ENCODE measurements at places on chromosomes 4 and X. TPM values are rescaled to one million over a fixed set of nuclear protein-coding genes. Genes with fewer than 3 reads are reported as not detected.

GRCh38 chr4:113147498-113148111 lies 98.2 kb downstream of the ANK2 start:
- DNase-seq: no peak

DNA sequence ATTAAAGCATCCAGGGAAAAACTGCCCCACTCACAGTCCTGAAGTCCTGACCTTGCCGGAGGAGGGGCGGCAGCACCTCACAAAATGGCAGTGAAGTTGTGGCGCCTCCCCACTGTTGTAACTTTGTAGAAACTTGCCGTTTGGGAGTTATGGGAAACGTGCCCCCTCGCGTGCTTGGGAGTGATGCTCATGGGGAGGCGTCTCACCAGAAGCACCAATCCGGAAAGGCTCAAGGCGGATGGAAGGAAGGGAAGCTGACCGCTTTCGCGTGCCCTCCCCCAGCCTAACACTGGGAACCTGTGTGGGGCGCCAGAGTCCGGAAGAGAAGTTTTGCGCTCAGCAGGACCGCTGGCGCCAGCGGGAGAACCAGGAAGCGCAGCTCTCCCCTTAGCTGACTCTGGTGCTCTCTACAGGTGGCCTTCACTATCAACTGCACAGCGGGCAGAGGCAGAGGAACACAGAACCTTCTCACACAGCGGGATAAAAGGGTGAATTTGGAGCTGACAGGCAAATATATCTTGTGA lies at the start of the genes CT45A10 and SAGE1:
Gene CT45A10, minus strand, starts transcription at position 151 of the 524 bp plus-strand sequence. CDS start 8,100 bp downstream, outside the sequence.
Gene SAGE1, plus strand, starts transcription at position 423 of the 524 bp plus-strand sequence. CDS start 2,527 bp downstream, outside the sequence.
- DNase-seq: peak; percentile 5

DNA sequence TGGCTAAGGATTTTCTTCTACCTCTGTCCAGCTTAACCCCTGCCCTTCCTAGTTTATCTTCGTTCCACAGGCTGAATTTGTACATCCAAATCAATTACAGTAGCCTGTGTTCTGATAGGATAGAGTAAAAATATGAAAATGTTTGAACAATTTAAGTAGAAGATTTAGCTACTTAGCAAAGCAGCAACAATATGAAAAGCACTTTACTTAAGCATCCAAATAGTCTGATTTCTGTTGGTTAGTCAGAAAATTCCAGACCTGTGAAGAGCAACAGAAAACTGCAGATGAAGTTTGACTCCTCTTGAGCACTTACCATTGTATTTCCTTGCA lies 2.0 kb downstream of the ARSJ start:
- DNase-seq: no peak

DNA sequence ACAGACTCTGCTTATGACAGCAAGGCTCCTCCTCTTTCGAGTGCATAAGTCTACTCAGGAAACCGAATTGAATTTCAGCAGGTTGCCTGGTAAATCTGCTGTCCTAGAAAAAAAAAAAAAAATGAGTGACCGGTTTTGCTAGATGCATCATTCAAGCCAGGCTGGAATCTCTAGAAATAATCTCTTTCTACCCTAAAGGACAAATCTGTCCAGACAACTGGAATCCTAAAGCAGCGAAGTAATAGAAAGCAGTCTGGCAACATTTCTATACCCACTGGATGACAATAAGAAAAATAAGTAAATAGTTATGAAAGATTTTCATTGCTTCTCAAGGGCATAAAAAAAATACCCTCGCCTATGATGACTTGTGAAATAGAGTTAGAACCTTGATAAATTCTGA lies 703.5 kb downstream of the RPA4 start:
- no peak for DNase-seq

DNA sequence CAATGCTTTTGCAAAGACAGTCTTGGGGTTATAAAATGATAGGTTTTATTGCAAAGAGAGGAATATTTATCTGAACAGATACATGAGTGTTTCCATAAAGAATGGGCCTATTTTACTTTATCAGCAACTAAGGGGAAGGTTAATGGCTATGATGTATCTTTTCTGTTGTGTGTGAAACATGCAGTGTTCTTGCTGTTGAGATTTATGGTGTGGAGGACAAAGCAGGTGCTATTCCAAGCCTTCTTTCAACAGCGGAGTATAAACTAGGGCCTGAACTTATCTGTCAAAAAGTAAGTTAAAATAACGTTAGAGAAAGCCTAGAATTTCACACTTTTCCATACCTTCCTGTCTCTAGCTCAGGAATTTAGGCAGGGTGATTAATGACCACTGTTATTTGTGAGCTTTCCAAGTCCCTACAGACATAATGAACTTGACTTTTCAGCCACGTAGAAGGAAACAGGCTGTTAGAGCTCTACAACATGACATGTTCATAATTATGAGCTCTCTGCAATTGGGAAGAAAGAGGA lies 411.4 kb downstream of the IL1RAPL1 start:
- no peak for DNase-seq

- no peak for DNase-seq
Measured at GRCh38 chr4:67535280-67535840, 9.9 kb downstream of the CENPC start.

GRCh38 chr4:92516450-92516849 lies 212.7 kb downstream of the GRID2 start:
- DNase-seq: no peak

- no peak for DNase-seq
Measured at GRCh38 chrX:11267425-11267824, 25.8 kb upstream of the AMELX start.

DNA sequence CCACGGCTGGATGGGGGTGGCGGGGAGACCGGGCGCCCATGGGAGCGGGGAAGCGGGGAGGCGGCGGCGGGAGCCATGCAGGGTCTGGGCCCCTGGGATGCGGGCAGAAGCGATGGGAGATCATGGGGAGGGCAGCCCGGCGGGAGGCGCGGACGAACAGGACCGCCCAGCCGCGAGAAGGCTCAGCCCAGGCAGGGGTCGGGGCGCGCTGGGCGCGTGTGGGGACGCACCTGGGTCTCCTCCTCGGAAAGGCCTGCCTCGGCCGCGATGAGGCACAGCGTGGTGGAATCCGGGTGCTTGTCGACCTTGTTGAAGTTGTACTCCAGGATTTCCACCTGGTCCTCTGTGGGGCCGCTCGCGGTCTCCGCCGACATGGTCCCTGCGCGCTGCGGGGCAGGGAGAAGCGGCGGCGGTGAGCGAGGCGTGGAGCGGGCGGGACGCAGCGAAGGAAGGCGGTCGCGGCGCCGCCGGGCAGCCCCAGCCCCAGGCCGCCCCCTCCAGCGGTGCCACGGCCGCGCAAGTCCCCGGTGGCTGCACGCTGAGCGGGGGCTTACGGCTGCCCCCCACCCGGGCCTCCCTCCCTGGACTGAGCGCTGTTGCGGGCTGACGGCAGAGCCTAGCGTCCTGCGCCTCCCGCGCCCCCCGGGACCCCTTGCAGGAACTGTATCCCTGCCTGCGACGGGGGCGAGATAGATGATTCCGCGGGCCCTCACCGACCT lies 25.3 kb downstream of the HOPX start:
- no peak for DNase-seq

DNA sequence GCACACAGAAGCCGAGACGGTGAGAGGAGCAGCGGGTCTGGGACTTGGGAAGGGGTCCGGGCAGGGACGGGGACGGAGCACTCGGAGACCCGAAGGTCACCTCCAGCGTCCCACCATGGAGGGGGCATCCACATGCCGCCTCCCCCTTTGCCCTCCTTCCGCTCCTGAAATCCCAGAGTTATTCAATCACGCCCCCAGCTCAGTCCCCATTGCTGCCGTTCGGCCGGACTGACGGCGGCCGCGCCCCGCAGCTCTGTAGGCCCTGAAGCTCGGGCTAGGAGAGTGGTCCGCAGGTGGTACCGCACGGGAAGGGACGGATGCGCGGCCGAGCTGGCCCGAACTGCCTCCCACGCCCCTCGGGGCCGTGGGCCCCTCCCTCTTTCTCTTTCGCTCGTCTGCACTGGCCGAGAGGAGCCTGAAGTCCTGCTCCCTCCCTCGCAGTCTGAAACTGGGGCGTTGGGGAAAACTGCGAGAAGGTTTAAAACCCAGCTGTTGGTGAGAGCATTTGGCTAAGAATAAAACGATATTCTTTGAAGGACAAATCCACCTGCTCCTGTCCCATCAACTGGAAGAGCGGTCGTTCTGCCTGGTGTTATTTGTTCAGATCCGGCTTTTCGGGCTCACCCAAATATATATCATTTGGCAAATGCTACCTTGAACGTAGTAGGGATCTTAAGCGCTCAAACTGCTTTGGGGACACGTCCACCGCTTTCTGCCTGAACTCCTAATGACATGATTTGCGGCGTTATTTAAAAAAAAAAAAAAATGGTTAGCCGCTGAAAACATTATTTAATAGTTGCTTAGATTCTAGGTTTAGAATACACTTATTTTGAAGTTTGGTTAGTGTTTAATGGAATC lies 719 bp downstream of the USO1 start:
- peak; percentile 77 for DNase-seq

- no peak for DNase-seq
Measured at GRCh38 chrX:134773041-134773440, 114.8 kb upstream of the PLAC1 start.

GRCh38 chr4:103204111-103204510 lies 6.0 kb upstream of the CENPE start:
- peak; percentile 9 for DNase-seq

DNA sequence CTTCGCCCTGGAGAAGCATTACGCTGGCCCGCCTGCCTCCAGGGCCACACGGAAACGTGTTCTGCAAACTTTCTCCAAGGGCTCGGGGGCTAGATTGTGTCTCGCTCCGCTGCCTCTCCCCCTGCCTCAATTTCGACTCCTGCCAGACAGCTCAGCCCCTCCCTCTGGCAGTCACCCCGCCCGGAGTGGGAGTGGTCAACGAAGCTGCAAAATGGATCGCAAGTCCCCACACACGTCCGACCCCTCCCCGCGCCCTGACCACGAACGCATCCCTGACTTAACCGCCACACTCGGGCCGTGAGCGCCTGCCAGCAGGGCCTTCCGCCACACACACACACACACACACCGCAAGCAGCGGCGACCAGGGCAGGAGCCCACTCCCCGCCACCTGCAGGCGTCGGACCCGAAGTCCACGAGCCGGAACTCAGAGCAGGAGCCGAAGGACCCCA lies 47.0 kb upstream of the NKAP start:
- no peak for DNase-seq

GRCh38 chrX:137424679-137425078 lies 141.2 kb upstream of the ZIC3 start:
- no peak for DNase-seq

- DNase-seq: peak; percentile 91
Measured at GRCh38 chrX:13078739-13079444, 34.5 kb upstream of the FAM9C start.

- DNase-seq: no peak
Measured at GRCh38 chr4:74830928-74831327, 36.6 kb upstream of the BTC start.

DNA sequence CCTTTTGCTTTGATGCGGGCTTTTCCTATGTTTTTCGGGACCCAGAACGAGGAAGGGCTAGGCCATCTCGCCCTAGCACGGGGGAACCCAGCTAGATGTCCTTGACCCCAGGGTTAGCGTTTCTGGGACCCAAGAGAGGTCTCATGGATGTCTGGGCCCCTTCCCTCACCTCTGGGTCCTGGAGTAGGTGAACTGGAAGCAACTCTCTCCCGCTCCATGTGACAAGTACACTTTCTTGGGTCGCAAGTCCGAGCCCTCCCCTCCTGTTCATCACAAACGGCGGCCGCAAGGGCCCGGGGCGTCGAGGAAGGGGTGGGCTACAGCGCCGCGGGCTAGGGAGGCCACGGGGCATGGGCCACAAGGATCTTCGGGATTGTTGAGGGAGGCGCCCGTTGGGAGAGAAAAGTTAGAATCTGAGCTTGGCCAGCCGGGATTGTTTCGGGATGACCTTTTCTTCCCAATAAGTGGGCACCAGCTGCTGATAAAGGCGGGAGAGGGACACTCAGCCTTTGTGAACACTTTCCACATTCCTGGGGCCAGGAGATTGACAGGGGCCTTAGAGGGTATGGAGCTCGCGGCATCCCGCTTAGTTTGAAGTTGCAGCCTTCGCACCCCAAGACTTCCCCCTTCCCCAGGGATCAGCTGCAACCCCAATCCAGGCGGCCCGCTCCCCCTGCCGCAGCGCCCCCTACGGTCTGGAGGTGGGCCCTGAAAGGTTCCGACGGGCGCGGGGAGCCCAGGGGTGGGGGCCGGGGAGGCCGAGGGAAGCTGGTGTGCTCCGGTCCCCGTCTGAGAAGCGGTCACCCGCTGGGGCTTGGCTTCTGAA lies 136.9 kb upstream of the ZIC3 start:
- no peak for DNase-seq

GRCh38 chr4:42167709-42168108 lies 15.3 kb upstream of the BEND4 start:
- no peak for DNase-seq

DNA sequence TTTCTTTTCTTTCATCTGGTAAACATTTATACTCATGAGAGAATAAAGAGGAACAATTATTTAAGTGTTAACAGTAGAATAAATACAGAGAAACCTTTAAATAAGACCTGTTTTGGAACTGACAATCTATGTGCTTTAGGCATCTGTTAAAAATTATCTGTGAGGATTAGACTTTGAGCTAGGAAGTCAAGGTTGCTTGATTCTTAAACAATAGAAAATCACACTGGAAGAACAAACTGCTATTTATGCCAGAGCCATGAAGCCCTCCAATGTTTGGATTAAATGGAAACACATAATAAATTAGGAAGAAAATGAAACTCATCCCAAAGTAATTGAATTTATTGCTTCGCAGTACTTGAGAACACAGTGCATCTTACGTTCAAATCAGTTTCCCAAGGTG lies 207.2 kb upstream of the NPY2R start:
- DNase-seq: no peak

Gene SPANXB1
- 7.0 TPM for total RNA-seq

Gene MXD4
- 17.2 TPM for total RNA-seq

Gene GRIA2
- not detected for total RNA-seq

Gene GPRASP2
- 6.6 TPM for total RNA-seq

Gene MAGEB2
- 0.78 TPM for total RNA-seq

Gene ODAM
- total RNA-seq: not detected

Gene P2RY10
- total RNA-seq: not detected

Gene F8A2
- total RNA-seq: not detected

Gene PLK4
- 32.5 TPM for total RNA-seq

Gene SSX2
- total RNA-seq: not detected

Gene TEX13C
- not detected for total RNA-seq

Gene BMX
- total RNA-seq: not detected

Gene UCP1
- total RNA-seq: not detected

Gene SPACA5
- total RNA-seq: 0.78 TPM

Gene ADRA2C
- 0.24 TPM for total RNA-seq

Gene RASSF6
- under 0.01 TPM for total RNA-seq
